Stimulated activated naive CD4-positive, alpha-beta T cell (primary cell): ENCODE measurements at places on chromosomes 1 and 21.

- DNase-seq, result peak; percentile 42
Measured at GRCh38 chr1:51518033-51518585, 957 bp downstream of the EPS15 start.

- DNase-seq, result no peak
Measured at GRCh38 chr1:20099533-20099932, 19.8 kb downstream of the PLA2G2D start.

- no peak for DNase-seq
Measured at GRCh38 chr1:35936838-35937237, 5.9 kb downstream of the AGO3 start.

DNA sequence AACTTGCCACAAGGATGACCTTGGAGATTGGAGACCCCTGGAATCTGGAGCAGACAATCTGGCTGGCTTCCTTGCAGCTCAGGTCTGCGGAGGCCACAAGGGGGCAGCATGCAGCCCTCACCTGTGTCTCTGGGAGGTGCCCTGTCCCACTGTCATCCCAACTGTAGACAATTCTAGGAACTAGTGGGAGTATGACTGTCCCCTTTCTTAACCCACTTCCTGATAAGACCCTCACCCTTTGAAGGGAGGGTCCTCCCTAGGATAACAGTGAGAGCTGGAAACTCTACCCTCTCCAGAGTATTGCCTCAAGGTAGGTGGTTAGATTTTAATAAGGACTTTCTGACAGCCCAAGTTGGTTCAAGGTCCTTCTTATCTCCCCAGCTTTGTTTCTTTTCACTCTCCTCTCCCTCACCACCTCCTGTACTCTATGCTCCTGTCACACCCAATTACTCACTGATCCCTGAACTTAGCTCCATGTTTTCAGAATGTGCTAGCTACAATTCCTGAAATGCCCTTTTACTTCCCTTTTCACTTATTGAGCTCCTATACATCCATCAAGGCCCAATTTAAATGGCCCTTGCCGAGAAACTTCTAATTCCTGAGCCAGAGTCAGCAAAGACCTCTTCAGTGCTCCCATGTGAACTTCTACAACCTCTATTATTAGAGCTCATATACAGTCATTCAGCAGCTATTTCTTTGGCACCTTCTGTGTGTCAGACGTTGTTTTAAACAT is 9.2 kb upstream of the KCNQ4 start:
- peak; percentile 62 for DNase-seq

- DNase-seq, result no peak
Measured at GRCh38 chr1:216034506-216034905, 388.7 kb downstream of the USH2A start.

DNA sequence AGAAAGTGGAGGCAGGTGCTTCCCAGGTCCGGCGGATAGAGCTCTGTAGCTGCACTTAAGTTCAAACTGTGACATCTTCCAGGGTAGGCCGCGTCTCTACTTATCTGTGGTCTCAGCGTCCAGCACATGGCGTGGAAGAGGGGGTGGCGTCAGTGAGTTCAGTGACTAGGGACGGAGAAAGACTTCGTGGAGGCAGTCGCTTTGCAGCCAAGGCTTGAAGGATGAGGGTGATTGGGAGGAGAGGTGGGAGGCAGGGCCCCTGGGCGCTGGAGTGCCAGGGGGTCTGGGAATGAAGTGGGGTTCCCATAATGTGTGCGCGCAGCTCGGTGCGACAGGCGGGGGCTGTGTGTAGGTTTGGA is 444 bp upstream of the AGO1 start:
- DNase-seq, result no peak

DNA sequence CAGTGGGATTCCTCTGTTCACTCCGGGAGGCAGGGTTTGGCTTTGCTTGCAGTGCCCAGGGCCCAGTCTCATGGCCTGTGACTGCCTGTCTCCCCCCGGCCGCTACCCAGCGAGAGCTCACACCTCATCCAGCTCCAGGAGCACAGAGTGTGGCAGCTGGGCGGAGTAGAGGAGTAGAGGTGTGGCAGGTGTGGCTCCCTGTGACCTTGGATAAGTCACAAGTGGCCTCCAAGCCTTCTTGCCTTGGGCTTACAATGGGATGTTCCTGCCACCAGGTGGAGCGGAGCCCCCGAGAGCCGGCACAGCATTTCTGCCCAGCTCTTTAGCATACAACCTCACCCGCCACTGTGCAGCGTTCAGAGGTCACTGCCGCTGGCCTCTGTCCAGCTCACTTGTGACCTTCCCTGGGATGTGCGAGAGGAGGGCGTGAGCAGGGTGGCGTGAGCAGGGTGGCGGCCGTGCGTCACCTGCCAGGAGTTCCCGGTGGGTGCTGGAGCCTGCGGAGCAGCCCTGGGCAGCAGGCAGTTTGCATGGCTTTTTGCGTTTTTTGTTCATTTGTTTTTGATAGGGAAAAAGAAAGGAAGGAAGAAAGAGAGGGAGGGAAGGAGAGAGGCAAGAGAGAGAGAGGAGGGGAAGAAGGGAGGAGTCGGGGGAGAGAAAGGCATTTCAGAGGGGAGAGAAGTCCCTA is 42.4 kb downstream of the CRYAA start:
- DNase-seq, result no peak

DNA sequence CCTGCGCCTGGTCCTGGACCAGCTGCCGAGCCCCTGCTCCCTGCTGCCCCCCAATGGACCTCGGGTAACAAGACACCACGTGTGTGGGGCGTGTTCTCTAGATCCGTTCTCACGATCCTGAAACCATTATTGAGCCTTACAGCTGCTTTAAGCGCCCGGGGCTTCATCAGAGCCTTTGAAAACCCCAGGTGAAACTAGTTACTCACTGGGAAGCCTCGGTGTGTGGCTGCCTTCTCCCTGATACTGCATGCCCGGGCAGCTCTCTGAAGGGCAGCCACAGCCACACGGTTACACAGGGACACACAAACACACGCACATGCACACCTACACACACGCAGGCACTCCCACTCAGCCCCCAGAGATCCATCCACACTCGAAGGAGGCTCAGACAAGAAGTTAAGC is 5.3 kb downstream of the HES2 start:
- DNase-seq, result peak; percentile 34

DNA sequence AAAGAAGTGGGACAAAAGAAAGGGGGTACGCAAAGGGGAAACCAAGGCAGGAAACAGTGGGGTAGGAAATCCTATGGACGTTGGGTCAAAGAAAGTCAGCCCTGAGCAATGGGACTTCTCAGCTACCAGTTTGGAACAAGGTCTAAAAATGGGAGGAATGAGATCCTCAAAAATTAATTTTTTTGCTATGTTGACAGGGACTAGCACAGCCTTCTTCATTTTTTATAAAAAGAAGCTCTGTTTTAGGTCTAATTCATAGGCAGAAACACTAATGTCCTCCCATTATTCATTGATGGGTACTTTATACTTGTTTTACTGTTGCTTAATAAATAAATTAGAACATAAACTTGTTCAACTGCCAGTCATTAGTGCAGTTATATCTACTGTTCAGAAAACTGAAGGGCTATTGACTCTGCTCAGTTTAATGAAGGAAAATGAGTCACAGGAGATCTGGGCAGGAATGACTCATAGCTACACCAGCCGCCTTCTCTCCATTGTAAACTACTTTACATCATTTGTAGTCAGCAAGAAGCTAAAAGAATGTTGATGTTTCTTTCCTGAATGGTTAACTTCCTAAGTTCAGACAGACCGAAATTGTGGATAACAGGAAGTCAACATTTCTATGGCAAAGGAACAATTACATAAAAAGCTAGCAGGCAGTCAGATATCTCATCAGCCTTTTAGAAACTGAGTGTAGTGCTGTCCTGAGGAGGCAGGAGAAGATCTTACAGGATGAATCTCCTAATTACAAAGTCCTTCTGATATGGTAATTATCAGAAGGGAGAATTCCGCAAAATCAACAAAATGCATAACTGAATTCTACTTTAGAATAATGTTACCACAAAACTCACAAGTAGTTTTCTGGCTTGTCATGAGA is 356.4 kb upstream of the PKN2 start:
- DNase-seq, result no peak

GRCh38 chr1:161227196-161227871 is 1.5 kb downstream of the TOMM40L start:
- peak; percentile 85 for DNase-seq

- no peak for DNase-seq
Measured at GRCh38 chr1:111600886-111601386, 18.7 kb upstream of the RAP1A start.

GRCh38 chr1:35605867-35606182 is 32.7 kb downstream of the TFAP2E start:
- no peak for DNase-seq

- DNase-seq, result no peak
Measured at GRCh38 chr1:201570886-201571624, 32.1 kb downstream of the NAV1 start.

- DNase-seq, result peak; percentile 34
Measured at GRCh38 chr1:197526736-197527371, 248.4 kb downstream of the DENND1B start.

- peak; percentile 15 for DNase-seq
Measured at GRCh38 chr21:39715804-39716397, 29.1 kb upstream of the IGSF5 start.

- no peak for DNase-seq
Measured at GRCh38 chr1:220448217-220448616, 79.7 kb upstream of the MARK1 start.

GRCh38 chr1:16217061-16217785 is 4.8 kb upstream of the ARHGEF19 start:
- DNase-seq, result peak; percentile 94

GRCh38 chr1:186078245-186078644 is 296.8 kb downstream of the TPR start:
- DNase-seq, result no peak

- no peak for DNase-seq
Measured at GRCh38 chr1:236175642-236176336, 33.5 kb downstream of the GPR137B start.

GRCh38 chr1:77925956-77926355 is 37.5 kb downstream of the NEXN start:
- no peak for DNase-seq

GRCh38 chr1:62428351-62428750 is 8.5 kb upstream of the USP1 start:
- DNase-seq, result no peak

GRCh38 chr21:43193651-43194302 is 25.0 kb downstream of the CRYAA start:
- no peak for DNase-seq

DNA sequence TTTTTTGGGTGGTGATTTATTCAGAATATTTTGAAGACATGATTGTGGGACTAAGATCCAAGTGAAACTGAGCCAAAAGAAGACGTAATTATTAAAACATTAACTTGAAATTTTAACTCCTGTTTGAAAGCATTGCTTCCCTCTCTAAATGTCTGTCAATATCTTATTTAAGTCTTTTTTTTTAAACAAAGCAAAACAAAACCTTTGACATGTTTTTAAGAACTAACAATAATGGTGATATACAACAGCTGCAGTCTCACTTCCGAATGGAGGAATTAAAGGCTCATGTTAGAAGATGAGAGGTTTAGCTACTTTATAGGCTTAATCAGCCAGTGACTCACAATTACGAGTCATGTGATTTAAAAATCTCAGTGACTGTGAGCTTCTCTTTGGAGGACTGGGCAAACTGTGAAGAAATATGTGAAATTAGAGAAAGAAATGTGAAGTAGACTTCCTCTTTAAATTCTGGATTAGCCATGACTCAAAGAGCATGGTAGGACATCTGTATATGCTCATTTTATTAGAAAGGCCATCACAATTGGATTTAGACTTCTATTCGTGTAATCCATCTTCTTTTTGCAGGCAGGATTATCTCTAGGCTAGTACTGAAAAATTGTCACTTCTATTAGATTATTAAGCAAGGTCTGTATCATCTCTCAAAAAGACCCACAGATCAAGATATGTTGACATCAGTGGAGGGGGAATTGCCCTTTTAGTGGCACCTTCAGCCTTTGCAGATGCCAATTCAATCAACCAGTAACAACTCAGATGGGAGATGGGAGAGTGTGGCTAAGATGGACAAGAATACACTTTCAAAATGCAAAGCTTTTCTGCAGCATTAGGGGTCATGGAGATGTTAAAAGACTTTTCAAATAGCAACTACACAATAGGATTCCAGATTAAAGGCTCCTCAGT is 28.7 kb downstream of the KCNA3 start:
- no peak for DNase-seq

DNA sequence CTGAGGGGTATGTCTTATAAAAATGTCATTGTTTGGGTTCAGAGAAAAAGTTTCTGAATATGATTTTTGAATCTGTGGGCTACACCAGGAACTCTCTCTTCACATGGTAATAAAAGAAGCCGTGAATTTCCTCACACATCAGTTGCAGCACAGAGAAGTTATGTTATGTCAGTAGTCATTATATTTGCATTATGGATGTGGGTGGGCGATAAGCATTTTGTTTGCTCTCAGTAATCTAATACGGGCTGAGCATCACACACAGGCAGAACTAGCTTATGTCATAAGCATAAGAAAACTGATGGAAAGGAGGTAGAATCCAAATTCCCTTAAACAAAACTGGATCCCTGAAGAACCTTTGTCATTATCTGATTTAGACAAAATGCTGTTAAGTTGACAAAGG is 70.8 kb downstream of the PRDM2 start:
- DNase-seq, result no peak

DNA sequence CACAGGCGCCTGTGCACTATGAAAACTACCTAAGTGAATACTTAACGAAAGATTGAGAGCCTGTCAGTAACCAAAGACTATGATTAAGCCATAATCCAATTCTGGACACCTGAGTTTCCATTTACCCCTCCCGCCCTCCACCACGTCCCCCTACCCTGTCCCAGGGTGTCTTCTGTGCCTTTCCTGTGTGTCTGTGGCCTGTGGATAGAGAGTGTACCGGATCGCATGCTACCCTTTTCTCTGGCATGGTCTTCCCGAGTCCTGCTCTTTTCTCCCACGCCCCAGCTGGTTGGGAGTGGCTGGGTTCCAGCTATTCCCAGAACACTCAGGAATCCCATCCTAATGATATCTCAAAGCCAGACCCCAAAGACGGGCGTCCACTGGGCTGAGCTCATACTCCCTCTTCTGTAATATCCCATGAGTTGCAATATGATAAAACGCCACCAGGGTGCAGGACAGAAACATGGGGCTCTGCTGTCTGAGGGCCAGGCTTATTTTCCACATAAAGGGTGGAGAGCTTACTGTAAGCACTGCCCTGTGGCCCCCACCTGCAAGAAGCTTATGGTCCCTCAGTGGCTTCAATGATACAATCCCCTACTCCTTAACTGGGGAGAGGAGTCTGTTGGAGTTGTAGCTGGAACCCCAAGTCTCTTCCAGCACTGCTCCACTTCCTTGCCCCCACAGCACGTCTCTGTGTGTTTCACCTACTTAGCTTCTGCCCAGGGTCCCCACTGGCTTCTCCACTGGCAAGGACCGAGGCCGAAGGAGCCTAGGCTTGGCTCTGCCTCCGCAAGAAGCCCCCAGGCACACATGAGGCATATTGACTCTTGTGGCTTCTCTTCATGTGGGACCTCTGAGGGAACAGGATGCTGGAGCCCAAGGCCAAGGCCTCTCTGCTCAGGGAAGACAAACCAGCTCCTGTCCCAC is 17.6 kb upstream of the ALX3 start:
- no peak for DNase-seq

GRCh38 chr1:31673433-31673832 is 28.8 kb upstream of the PEF1 start:
- no peak for DNase-seq
